ENCODE measurements at places on chromosomes 16 and 17. TPM values are rescaled to one million over a fixed set of nuclear protein-coding genes. Genes with fewer than 3 reads are reported as not detected.

Gene MT1B
- not detected for total RNA-seq

Gene SPATA32
- not detected for total RNA-seq

Gene SPNS3
- not detected for total RNA-seq

Gene RNU2-1
- not detected for total RNA-seq

Gene FNDC8
- total RNA-seq: not detected

Gene PHKB
- 47.6 TPM for total RNA-seq

Gene ALOX15B
- total RNA-seq: not detected

Gene GNG13
- not detected for total RNA-seq

Gene CACNA1G
- total RNA-seq: 0.12 TPM

Gene SOST
- total RNA-seq: not detected

Gene SNAI3
- not detected for total RNA-seq

Gene DUSP3
- total RNA-seq: 32.3 TPM

Gene GAS2L2
- not detected for total RNA-seq

Gene OTOP3
- not detected for total RNA-seq

Gene LRRC37B
- 12.6 TPM for total RNA-seq

Gene ELMO3
- 0.48 TPM for total RNA-seq

Gene PLK1
- total RNA-seq: 86.3 TPM

Gene SLFN5
- 12.0 TPM for total RNA-seq

Gene NUDT7
- 13.8 TPM for total RNA-seq

Gene CHST5
- not detected for total RNA-seq

Gene BAHCC1
- under 0.01 TPM for total RNA-seq

Gene KCNAB3
- total RNA-seq: 1.1 TPM

Gene AGRP
- total RNA-seq: not detected

Gene KRTAP2-3
- total RNA-seq: not detected

Gene SEZ6L2
- 4.9 TPM for total RNA-seq

Gene UNKL
- total RNA-seq: 8.8 TPM
